Stimulated activated CD4-positive, alpha-beta T cell treated with anti-CD3 and anti-CD28 coated beads, Interleukin-1b, Interleukin-23, amount 100 ng/mL, for 24 hours (primary cell): ENCODE measurements at places on chromosomes 12 and 14.

GRCh38 chr14:71632440-71632946 lies 299.7 kb upstream of the RGS6 start:
- no peak for DNase-seq

DNA sequence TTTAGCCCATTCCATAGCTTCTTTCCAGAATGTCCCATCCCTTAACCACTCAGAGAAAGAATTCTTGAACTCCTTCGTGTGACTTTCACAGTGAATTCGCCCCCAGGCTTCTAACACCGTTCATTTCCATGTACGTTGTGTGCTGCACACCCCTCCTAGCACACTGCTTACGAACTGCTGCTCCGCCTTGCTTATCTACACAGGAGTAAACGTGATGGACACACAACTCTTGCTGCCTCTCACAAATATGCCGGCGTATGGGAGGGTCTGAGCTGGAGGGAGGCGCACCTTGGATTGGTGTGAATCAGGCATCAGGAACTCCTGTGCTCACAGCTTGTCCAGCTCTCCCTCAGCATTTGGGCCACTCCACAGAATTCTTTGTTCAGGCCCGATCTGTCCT lies 3.9 kb upstream of the ADGRD1 start:
- no peak for DNase-seq

DNA sequence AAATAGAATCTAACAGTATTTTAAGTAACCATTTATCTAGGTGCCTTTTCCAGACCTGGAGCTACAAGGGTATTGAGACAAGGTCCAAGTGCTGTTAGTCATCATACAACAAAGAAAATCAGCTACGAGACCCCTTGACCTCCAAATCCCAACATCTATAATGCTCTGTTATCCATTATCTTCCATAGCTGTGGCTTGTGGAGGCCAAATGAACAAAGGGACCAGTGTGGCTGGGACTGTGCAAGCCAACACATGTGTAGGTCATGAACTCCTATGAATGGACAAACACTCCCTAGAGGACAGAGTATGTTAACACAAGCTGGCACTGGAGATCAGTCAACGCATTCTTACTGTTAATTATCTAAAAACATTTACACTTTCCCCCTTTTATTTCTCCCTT lies 374.5 kb downstream of the EMP1 start:
- DNase-seq, result no peak

GRCh38 chr14:33653308-33653695 lies 297.6 kb downstream of the EGLN3 start:
- no peak for DNase-seq

DNA sequence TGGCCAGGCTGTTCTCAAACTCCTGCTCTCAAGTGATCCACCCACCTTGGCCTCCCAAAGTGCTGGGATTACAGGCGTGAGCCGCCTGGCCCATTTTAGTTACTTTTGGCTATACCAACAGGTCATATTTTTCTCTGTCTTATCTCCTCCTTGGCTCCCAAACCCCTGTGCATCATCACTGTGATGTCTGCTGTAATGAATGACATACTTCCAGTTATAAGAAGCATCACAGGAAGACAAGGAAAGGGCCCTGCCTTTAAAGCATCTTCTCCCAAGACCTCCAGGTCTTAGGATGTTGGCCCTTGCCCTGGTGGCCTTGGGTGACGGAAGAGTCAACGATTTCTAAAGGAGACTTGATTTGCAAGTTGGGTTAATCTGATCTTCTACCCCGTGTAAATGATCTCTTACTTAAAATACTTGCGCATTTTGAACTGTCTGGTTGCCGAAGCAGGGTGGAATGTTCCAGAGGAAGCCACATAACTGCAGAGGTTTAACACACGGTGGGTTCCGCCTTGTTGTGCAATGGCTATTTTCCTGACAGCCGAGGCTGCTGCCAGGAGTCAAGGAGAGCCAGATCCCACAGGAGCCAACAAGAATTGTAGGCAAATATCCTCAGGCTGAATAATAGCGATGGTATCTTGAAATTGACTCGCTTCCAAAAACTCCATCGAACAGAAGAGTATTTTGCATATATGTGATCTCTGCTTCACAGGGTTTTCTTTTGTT lies 55.7 kb upstream of the PLXNC1 start:
- DNase-seq, result no peak

DNA sequence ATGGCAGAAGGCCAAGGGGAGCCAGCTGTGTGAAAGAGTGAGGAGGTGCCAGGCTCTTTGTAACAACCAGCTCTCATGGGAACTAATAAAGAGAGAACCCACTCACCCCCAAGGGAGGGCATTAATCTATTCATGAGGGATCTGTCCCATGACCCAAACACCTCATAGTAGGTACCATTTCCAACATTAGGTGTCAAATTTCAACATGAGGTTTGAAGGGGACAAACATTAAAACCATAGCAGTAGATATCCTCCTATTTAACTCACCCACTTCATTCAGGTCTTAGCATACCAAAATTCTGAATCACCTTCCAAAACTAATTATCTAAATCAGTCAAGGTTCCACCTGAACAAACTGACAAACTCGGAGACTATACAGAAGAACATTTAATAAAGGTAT lies 75.3 kb downstream of the PPFIA2 start:
- no peak for DNase-seq

- DNase-seq, result no peak
These were observed 42.9 kb upstream of the SINHCAF start for GRCh38 chr12:31368666-31369361.

- DNase-seq, result no peak
These were observed 3.4 kb downstream of the CCER1 start for GRCh38 chr12:90951432-90952105.

DNA sequence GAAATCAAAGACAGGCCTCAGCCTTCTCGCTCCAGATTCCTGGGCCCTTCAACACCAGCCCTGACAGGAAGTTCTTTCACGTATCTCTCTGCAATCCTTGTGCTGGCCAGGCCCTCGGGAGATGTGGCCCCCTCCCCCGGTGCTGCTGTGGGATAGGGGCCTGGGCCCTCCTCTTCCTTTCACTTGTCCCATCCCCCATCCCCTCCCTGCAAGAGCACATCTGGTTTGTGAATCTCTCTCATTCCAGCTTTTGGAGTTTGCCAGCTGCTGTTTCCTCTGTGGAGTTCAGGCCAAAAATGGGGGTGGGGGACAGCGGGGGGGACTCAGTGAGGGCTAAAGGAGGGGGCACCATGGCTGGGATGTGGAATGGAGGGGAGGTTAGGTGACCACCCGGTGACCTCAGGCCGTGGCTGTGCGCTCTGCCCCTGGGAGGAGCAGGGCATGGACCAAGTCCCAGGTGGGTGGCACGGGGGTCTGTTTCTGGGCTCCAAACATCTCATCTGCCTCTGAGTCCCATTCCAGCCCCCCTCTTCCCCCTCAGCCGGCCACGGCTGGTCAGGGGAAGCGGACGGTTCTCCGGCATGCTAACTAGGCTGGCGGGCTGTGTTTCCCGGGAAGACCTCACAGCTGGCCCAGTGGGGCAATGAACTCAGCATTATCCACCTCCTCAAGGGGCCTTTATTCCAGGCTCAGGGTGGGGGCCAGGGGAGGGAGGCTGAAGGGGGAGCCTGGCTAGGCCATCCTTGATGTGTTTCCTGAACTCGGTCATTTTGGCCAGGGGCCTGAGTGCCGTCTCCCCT lies 7.4 kb downstream of the LRP1 start:
- DNase-seq, result no peak

- DNase-seq, result no peak
These were observed 14.6 kb upstream of the HDAC7 start for GRCh38 chr12:47834199-47834903.

DNA sequence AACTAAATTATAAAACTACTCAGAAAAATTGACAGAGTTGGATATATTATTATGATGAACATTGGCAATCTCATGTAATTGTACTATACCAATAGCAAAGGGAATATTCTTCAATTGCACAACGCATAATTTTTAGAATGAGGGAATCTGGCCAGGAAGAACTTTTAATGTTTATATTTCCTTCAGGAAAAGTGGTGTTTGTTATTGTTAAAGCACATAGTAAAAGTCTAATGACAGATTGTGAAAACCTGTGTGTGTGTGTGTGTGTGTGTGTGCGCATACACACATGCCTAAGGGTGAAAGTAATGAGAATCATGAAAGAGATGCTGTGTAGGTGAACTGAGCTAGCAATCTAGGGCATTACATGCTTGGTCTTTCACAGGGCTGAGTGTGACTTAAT lies 877.7 kb downstream of the SLC6A15 start:
- DNase-seq, result no peak

- DNase-seq, result no peak
These were observed 10.4 kb downstream of the CLBA1 start for GRCh38 chr14:104996032-104996431.

DNA sequence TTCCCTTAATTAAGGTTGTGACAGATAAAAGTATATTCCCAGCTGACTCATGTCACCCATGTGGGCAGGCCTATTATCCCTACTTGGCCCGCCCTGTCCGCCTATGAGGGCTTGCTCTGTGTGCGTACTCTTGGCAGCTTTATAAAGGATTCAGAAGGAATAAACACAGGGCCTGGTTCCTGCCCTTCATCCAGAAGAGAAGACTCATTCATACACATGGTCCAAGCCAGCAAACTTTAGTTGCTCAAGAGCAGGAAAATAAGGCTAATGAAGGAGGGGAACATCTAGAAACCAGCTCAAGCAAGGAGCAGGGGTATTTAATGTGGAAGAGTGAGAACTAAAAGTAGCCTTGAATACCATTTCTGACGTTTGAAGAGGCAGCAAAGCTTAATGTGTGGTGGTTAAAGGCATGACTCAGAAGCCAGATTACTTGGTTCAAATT lies 141.9 kb downstream of the CRADD start:
- no peak for DNase-seq

DNA sequence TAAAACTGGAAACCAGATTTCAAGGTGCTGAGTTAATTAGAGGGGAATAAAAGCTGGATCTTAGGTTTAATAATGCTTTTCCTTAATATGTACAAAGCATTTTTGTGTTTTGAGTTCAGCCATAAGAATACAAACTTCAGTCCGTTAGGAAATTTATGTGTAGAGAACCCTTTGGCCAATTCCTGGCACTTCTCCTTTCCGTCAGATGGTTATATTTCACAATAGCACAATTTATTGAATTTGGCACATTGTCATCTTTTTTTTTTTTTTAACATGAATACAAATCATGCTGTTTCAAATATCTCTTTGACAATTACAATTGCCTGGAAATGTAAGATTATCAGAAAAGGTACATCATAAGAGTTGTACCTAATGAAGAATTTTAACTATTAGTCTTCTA lies 56.2 kb upstream of the DDHD1 start:
- no peak for DNase-seq

- DNase-seq, result no peak
These were observed 123.5 kb downstream of the CALM1 start for GRCh38 chr14:90520326-90520725.

- DNase-seq, result peak; percentile 20
These were observed 1.2 kb downstream of the USP30 start for GRCh38 chr12:109053382-109054123.

GRCh38 chr12:114679452-114679875 lies 4.5 kb downstream of the TBX3 start:
- no peak for DNase-seq

GRCh38 chr12:25653487-25654175 lies 100.5 kb upstream of the LMNTD1 start:
- no peak for DNase-seq

DNA sequence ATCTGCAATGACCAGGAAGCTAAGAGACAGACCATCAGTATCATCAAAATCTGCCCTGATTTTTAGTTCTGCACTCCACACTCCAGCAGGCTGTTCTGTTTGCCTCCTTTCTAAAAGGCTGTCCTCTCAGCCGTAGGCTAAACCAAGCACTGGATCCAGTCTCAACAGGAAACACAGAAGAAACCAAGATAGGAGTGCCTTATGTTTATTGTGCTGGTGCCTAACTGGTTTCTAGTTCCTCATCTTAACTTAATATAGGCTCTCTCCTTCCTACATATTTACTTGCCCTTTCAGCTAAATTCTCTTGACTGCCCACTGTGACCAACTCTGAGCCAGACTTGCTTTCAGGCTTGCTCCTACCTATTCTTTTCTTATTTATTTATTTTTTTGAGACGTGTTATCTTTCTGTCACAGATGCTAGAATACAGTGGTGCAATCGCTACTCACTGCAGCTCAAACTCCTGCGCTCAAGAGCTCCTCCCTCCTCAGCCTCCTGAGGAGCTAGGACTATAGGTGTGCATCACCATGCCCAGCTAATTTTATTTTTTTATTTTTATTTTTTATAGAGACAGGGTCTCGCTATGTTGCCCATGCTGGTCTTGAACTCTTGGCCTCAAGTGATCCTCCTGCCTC lies 30.8 kb downstream of the GALNT4 start:
- no peak for DNase-seq

DNA sequence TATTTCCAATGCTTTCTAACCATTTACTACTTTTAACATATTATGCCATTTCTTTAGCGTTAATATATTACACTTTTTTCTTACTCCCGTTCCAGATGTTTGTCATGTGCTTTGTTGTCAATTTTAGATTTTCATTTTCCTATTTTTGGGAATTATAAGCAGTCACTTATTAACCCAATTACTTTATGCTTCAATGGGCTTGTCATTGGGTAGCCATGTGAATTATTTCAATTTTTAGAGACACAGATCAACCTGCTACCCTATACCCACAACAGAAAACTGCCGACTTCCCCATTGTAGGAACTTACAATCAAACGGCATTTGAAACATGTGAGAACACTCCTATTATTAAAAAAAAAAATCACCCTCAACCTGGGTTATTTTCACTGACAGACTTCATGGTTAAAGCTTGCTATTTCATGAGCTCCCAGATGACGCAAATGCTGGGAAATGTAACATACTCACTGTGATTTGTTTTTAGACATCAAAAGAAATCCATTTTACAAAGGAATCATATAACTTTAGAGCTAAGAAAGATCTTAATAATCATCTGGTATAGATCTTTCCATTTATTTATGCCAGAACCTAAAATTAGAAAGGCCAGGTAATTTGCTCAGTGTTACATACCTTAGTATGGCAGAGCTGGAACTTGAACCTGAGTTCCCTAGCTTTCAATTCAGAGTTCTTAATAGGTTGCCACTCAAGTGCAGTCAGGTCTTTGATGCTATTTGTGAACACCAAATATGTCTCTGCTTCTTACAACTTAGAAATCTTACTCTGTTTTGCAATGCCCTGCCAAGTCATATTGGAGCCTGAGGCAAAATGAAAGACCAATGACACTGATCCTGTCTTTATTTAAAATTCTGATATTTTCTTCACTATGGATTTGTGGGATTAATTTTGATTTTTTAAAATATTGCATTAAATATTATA lies 340.4 kb downstream of the RAD51B start:
- no peak for DNase-seq
